ELF-1 (cell line): ENCODE measurements at places on chromosomes 6 and 20.

- DNase-seq, result no peak
Observed at GRCh38 chr20:25030007-25030648, 27.8 kb downstream of the ACSS1 start.

- no peak for DNase-seq
Observed at GRCh38 chr20:25532971-25533391, 52.4 kb downstream of the NINL start.

- DNase-seq, result no peak
Observed at GRCh38 chr6:82396964-82397751, 33.5 kb downstream of the TPBG start.

GRCh38 chr6:52013035-52013434, 74.4 kb downstream of the PKHD1 start:
- no peak for DNase-seq

DNA sequence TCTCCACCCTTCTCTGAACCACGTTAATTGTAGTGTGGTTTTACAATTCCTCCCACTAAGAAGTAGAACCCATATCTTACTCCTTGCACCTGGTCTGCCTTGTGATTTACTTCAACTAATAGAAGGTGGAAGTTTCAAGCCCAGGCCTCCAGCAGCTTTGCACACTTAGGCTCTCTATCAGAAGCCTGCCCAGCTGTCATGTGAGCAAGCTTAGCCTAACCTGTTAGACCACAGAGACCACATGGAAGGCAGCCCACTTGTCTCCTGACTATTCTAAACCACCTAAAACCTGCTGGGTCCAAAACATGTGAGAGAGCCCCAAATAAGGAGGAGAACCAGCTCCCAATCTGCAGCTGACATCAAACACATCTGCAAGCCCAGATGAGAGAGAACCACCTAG, 127.6 kb upstream of the BTBD3 start:
- DNase-seq, result no peak

GRCh38 chr6:15763837-15764236, 101.0 kb upstream of the DTNBP1 start:
- peak; percentile 18 for DNase-seq

- DNase-seq, result no peak
Observed at GRCh38 chr6:144413418-144413817, 128.3 kb downstream of the UTRN start.

DNA sequence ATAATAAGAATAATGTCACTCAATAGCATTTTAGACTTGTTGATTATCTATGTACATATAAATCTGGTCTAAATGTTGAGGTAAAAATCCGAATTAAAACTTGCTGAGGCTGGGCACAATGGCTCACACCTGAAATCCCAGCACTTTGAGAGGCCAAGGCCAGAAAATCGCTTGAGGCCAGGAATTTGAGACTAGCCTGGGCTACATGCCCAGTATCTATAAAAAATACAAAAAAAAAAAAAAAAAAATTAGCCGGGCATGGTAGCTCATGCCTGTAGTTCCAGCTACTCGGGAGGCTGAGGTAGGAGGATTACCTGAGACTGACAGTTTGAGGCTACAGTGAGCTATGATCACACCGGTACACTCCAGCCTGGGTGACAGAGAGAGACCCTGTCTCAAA, 34.2 kb upstream of the SUPT3H start:
- no peak for DNase-seq

DNA sequence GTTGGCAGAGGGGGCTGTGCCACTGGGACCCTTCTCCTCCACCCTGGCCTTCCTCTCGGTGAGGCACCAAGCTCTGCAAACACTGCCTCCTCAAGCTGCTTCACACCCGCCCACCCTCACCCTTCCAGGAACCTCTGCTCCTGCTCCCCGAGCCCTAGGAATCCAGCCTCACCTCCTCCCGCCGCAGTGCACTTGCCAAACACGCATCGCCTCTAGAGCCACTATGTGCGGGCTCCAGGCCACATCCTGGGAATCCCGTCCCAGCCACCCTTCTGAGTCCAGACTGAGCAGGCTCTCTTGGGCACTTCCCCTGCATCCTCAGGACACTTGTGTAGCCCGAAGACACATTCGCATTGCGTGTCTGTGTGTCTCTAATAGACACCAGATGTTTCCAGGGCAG, 18.5 kb downstream of the PSMG4 start:
- DNase-seq, result no peak

- no peak for DNase-seq
Observed at GRCh38 chr6:22751223-22751622, 181.9 kb downstream of the HDGFL1 start.

GRCh38 chr6:170476360-170476759, 76.7 kb downstream of the PSMB1 start:
- no peak for DNase-seq
